Posterior vena cava (tissue), 2 donors: ENCODE measurements at places on chromosomes 5 and 9. TPM values are rescaled to one million over a fixed set of nuclear protein-coding genes. Genes with fewer than 3 reads are reported as not detected.

- DNase-seq = no peak
These were observed 33.1 kb upstream of the SETD9 start for GRCh38 chr5:56876327-56876726.

DNA sequence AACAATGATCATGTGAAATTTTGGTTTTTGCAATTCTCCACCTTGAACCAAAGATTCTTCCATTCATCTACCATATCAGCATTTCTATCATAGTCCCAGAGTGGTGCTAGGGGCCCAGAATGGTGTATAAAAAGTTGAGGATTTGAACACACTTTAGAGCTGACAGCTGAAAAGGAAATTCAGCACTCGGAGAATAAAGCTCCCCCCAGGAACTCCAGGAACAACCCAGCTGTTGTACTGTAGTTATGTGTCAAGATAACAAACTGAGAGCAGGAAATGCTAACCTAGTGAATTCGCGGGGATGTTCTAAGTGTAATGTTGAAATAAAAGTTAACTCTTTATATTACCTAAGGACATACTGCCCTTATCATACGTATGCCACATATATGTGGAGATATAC lies 216.7 kb downstream of the NFIB start:
- DNase-seq = no peak

DNA sequence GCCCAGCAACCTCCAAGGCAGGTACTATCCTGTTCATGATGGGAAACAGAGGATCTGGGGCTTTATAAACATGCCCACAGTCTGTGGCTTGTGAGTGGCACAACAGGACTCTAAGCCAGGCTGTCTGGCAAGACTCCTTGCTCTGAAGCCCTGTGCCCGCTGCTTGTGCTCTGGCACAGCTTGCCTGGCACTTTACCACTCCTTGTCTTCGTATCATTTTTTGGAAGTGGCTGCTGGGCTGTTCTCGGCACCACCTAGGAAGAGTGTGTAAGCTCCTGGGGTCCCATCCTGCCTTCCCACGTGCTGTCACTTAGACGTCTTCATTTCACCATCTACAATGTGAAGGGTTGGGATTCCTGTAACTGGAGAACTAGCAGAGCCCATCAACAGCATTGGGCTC lies 59.3 kb upstream of the GLRX start:
- no peak for DNase-seq

The SPATA6L gene
- 3.7 TPM for total RNA-seq

GRCh38 chr5:142784401-142784955 lies 14.3 kb downstream of the ARHGAP26 start:
- peak; percentile 16 for DNase-seq

DNA sequence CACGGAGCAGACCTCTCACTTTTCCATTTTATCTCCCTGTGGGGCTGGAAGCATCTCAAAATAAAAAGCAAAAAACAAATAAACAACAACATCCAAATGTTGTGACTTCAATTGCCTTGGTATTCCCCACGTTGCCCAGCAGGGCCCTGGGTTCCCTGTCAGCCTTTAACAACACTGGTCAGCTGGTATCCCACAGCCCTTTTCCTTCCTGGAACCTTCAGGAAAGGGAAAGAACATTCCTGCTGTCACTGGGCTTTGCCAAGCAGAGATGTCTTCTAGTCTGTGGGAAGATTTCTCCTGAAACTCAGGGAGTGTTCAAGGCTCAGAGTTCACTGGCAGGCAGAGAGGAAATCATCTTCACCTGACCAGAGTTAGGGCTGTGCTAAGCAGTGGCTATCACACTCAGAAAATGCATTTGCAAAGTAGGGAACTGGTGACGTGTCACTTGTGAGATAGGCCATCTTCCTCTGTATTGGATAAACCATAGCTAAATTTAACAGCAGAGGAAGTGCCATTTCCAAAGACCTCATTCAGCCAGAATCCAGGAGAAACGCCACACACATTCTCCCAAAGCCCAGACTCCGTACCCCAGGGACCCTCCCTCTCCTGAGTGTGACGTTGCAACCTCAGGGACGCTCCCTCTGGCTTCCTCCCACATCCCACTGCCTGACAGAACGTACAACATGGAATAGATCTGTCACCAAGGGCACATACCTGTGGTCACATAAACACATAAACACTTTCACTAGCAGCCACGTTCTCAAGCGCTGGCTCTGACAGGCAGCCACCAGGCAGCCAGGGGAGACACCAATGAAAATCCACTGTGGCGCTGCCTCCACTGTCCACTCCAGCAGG lies 274.0 kb upstream of the DAPK1 start:
- DNase-seq = no peak

The SLC22A4 gene
- total RNA-seq = 2.5 TPM

DNA sequence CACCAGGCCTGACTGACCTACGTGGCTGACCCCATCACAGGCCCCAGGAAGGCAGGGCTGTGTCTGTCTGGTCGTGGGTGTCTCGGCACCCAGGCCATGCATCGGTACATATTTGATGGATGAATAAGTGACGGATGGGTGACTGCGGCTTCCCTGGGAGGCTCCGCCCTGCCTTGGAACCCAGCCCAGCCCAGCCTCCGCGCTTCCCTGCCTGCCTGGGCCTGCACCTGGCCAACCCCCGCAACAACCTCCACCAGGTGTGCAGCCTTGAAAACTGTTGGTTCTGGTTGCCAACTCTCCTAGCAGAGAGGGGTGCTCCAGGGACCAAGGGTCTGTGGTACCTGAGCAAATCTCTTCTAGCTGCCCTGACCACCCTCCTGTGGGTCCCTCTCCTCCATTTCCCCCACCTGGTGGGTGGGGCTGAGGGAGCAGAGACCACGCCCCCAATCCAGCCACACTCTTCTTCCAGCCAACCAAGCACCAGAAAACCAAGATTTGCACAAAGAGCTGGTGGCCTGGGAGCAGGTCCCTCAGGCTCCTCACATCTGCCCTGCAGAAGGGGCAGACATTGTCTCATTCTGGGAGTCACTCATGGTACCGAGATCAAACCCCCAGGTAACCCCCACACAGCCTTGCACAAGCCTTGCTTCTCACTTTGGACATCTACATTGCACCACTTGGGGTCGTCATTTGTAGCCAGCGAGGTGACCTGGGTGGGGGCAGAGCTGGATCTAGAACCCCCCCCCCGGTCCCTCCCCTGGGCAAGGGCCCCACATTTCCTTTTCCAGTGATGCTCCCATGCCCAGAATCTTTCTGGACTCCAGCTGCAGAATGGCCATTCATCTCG lies 100.6 kb upstream of the IER5L start:
- DNase-seq = peak; percentile 45

DNA sequence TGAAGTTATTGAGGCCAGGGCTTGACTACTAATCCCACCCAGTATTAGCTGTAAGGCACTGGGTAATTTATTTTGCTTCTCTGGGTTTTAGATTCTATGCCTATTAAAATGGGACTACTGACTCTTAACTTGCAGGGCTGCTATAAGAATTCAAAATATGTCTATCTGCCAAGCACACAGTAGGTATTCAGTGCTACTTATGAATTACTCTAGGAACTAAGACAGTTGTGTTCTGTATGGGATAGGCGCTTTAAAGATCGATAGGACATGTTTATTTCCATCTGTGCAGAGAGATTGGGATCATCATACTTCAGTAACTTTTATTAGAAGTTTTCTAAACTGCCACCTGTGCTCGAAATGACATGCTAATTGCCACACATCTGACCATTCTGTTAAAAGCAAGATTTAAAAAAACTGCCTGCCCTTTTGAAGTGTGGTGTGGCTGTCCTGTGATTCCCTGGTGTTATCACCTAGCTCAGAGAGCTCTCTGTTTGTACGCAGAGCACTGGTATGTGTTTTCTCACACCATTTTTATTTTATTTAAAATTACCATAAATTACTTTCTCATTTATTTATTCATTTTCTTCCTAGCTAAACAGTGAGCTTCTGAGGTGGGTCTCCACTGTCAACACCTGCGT lies 58.7 kb downstream of the FYB1 start:
- DNase-seq = no peak

DNA sequence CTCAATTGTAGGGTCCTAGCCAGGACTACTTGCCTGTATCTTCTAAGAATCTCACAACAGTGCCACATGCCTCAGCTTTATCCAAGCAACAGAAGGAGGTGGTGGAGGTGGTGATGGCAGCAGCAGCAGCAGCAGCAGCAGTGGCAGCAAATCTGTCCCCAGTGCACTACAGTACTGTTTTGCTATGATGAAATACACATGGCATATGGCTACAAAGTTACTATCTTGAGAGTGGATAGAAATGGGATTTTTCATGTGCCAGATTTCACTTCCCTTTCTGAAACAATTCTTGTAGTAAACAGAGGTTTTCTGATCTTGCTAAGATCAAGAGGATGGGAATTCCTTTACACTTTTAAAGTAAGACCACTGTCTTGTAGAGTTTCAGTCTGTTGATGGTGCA lies 8.1 kb upstream of the CYSTM1 start:
- DNase-seq = no peak

The MVB12B gene
- total RNA-seq = 13.6 TPM

The TYRP1 gene
- total RNA-seq = 0.67 TPM

GRCh38 chr9:36204906-36205547 lies 14.3 kb downstream of the CLTA start:
- no peak for DNase-seq

GRCh38 chr5:162128117-162128516 lies 60.5 kb downstream of the GABRG2 start:
- DNase-seq = no peak

The CCL19 gene
- total RNA-seq = 27.1 TPM

- no peak for DNase-seq
These were observed 195.6 kb downstream of the DEPDC1B start for GRCh38 chr5:60504342-60504741.

DNA sequence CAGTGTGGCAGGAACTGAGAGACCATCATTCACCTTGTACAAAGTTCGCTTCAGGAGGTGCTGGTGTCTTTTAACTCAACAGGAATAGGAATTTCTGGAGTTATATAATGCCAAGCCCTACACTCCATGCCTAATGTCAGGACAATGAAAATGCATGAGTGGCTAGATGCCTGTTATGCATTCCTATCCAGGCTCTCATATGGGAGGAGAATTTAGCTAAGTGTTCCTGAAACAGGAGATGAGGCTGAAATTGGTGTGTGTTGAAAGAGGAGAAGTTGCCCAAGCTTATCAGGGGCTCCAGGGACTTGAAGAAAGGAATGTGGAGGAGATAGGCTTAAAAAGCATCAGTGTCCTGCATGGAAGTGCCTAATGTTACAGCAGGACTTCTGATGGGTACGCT lies 26.8 kb upstream of the PRUNE2 start:
- DNase-seq = no peak

DNA sequence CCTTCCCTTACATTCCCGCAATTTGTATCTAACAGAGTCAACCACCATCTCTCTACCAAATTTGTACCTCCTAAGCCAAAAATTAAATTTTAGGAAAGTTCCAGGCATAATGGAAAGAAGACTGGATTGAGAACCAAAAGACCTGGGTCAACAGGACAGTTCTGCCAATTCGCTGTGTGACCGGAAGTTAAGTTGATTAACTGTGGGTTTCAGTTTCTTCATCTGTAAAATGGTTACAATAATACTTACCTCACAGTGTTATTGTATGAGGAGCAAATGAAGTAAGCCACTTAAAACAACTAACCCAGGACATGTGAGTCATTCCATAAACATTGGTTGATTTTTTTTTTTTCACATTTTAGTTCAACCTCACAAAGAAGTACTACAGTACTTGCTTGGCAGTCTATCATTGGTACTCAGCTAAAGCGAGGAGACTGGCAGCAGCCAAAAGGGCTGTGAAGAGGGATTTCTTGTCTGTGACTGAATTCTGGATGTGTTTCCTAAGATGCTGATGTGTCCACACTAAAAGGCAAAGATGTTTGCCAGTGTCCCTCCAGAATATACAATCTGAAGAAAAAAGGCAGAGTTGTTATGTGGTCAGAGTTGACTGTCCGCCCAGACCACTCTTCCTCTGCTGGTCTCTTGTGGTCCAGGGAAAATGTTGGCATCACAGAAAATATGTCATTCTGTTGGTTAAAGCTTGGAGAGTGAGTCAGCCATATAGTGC lies 198.6 kb downstream of the TLE1 start:
- DNase-seq = no peak

The GARIN3 gene
- total RNA-seq = not detected

DNA sequence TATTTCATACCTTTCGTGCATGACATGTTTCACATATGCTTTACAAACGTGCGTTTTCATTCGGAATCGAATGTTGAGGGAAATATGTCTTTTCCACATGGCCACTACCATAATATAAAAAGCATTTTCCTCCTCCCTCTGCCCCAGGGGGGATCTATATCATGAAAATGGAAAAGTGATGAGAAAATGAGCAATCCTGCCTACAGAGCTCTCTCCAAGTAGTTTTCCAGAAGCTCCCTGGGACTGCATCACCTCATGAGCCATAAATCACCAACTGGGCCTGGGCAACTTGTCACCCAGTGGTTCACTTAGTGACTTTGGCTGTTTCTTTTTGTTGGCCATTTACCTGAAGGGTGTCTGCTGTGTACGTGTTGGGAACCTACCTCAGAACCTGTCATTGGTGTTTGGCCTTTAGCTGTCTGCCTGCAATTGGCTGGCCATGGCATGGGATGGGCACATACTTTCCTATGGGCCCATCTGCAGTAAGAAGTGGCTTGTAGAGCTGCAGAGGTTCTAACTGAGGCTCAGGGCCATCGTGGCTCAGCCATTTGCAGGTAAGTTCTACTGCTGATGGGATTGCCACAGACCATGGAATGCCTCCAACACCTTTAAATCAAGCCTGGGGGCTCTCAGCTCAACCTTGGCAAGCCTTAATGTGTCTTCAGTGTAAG lies 9.5 kb upstream of the TIFAB start:
- DNase-seq = peak; percentile 28

The HACD4 gene
- 2.1 TPM for total RNA-seq

DNA sequence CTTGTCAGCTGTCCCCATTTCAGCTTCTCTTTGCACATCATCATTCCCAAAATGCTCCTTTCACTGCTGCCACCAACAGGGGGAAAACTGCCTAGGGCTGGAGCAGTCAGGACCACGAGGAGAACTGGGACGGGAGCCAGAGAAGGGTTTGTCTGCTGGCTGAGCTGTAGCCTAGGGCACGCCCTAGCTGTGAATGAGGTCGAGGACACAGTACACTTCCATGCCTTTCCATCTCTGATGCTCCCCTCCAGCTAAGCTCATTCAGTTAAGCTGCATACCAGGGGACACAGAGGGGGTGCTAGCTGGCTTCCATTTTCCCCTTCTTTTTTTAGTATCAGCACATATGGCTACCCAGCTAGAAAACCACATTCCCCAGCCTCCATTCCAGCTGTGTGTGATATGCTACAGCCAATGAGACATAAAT lies 64.7 kb downstream of the STK10 start:
- DNase-seq = peak; percentile 92

GRCh38 chr5:42587096-42587723 lies 164.0 kb downstream of the GHR start:
- DNase-seq = no peak
